ENCODE measurements at places on chromosomes 4 and X.

GRCh38 chrX:17692709-17693346 lies 44.5 kb upstream of the SCML1 start:
- no peak for DNase-seq

GRCh38 chr4:17058536-17058915 lies 160.1 kb upstream of the LDB2 start:
- no peak for DNase-seq

- no peak for DNase-seq
Observed at GRCh38 chr4:160141206-160141605, 1038.3 kb downstream of the RAPGEF2 start.

- no peak for DNase-seq
Observed at GRCh38 chrX:149472625-149473024, 32.5 kb downstream of the IDS start.

GRCh38 chrX:123835661-123836371 lies 24.0 kb upstream of the XIAP start:
- no peak for DNase-seq

DNA sequence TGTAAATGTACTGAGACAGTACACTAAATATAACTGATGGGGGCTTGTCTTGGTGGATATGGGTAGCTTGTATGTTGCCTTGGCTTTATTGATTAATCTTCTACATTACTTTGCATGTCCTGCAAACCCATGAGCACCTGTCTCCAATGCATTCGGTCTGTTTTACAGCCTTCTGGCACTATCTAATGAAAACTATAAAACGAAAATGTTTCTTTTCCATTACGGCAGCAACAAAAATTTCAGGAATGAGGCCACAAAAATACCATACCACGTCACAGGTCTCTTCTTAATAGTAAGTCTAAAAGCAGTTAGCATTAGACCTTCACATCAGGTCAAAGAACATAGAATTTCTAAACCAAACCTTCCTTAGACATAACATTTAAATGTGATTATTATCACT lies 49.8 kb downstream of the EDNRA start:
- DNase-seq = no peak

- DNase-seq = no peak
Observed at GRCh38 chr4:38157592-38157991, 197.4 kb downstream of the PTTG2 start.

GRCh38 chr4:173998471-173999144 lies 284.9 kb downstream of the FBXO8 start:
- no peak for DNase-seq

GRCh38 chr4:7357323-7357722 lies 77.4 kb downstream of the PSAPL1 start:
- DNase-seq = no peak

DNA sequence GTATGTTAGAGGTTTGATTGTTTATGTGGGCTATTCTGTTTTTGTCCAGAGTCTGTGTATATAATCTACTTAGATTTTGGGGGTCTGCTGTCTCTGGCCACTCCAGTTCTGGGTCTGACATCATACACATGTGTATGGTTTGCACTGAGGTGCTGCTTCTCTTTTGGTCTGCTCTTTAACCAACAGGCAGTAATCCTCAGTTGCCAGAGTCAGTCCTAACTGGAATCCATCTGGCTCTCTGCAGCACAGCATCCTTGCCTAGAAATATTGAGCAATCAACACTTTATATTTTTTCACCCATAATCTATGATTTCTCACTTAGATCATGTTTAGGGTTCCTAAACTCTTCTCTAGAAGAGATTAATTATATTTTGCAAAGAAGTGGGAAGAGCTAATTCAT lies 98.3 kb upstream of the SFRP2 start:
- no peak for DNase-seq

- no peak for DNase-seq
Observed at GRCh38 chr4:149441338-149441737, 374.3 kb downstream of the IQCM start.

GRCh38 chrX:23907111-23907497 lies 634 bp downstream of the APOO start:
- no peak for DNase-seq
